ENCODE measurements at places on chromosomes 13 and 19. TPM values are rescaled to one million over a fixed set of nuclear protein-coding genes. Genes with fewer than 3 reads are reported as not detected.

MISP gene
- total RNA-seq = not detected

GRCh38 chr13:72384879-72385278 is 342.6 kb downstream of the MZT1 start:
- no peaks in the 10 kb centered on the region for H3K4me1 ChIP-seq
- H3K27me3 ChIP-seq = no peaks in the 10 kb centered on the region
- no peak overlapping the region for H3K4me3 ChIP-seq
- H3K27ac ChIP-seq = no peak overlapping the region

DNA sequence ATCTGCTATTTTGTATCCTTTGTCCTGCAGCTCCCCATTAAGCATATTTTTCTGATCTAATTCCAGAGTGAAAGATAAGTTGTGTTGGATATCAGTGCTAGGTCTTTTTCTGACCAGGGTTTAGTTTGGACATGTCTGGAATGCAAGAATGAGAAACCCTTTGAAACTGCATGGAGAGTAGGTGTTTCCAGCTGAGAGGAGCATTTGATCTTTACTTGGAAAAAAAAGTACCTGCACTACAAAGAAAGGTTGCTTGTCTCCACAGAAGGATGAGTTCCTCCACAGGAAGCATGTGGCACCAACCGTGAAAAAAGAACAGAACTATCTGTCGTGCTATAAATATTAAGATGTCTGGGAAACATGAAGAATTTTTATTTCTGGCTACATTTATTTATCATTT is 36.6 kb upstream of the MED4 start:
- H3K4me1 ChIP-seq = peaks cover 10% of the 10 kb centered on the region
- no peaks in the 10 kb centered on the region for H3K36me3 ChIP-seq
- DNase-seq = no peak
- no peak overlapping the region for H3K27ac ChIP-seq

GRCh38 chr13:26989957-26990713 is 181.5 kb downstream of the USP12 start:
- no peak for DNase-seq
- H3K27ac ChIP-seq = no peak overlapping the region
- no peaks in the 10 kb centered on the region for H3K27me3 ChIP-seq
- no peaks in the 10 kb centered on the region for H3K36me3 ChIP-seq
- H3K4me3 ChIP-seq = no peak overlapping the region

DNA sequence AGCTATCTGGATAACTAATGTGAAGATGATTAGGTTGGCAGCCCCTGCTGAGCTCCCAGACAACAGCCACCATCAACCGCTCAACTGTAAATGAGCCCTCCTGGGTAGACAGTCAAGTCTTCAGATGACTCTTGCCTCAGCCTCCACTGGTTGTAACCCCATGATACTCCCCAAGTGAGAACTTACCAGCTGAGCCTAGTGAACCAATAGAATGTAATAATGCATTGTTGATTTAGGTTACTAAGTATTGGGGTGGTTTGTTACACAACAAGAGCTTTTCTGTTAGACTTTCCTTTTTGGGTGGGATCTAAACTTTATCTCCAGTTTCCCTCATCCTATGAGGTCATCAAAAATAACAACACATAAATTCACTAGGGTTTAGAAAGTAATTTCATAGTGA is 69.4 kb downstream of the CYSLTR2 start:
- H3K27ac ChIP-seq = no peak overlapping the region
- no peaks in the 10 kb centered on the region for H3K36me3 ChIP-seq
- H3K27me3 ChIP-seq = no peaks in the 10 kb centered on the region
- no peaks in the 10 kb centered on the region for H3K4me1 ChIP-seq
- DNase-seq = no peak

DNA sequence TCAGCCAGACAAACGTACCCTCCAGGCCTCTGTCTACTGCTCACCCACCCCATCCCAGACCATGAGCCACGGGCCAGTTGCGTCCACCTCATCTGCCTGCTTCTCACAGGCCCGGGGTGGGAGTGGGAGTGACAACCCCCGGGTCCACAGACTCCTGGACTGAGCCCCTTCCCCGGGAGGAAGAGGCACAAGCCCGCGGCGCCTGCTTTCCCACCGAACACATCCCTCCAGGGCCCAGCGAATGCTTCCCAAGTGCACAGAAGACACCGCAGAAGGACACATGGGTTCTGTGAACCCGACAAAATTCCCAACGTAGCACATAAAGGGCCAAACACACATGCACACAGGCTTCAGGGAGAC is 18.0 kb upstream of the PLPP2 start:
- H3K27me3 ChIP-seq = no peaks in the 10 kb centered on the region
- H3K4me1 ChIP-seq = no peaks in the 10 kb centered on the region
- H3K4me3 ChIP-seq = no peak overlapping the region
- H3K27ac ChIP-seq = no peak overlapping the region
- H3K36me3 ChIP-seq = no peaks in the 10 kb centered on the region

DNA sequence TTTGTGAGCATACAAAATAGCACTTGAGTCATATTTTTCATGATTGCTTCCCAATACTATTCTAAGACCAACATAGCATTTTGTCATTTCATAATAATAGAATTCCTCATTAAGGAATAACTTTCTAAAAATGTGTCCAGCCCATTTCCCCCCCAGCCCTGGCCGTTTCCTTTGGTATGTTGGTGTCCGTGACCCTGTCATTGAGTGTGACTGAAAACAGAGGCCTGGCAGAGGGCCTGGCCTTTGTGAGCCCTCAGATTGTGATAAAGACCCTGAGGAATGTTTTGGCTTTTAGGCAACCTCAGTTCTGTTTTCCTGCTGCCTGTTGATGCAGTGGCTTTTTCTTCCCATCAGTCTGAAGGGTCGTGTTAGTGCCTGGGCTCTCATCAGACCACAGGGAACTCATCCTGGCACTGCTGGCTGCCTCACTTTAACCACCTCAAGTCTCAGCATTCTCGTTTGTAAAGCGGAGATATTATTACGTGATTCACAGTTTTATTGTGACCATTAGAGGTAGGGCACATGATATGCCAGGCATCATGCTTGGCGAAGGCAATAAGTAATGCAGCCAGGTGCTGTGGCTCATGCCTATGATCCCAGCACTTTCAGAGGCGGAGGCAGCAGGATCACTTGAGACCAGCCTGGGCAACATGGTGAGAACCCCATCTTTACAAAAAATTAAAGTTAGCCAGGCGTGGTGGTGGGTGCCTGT is 13.8 kb downstream of the SPINT2 start:
- H3K27me3 ChIP-seq = no peaks in the 10 kb centered on the region
- no peaks in the 10 kb centered on the region for H3K36me3 ChIP-seq
- no peak for DNase-seq
- H3K27ac ChIP-seq = no peak overlapping the region
- H3K4me1 ChIP-seq = peaks cover 5% of the 10 kb centered on the region
- H3K4me3 ChIP-seq = no peak overlapping the region

GRCh38 chr19:9658769-9659168 is 16.1 kb downstream of the ZNF562 start:
- H3K27ac ChIP-seq = no peak overlapping the region
- no peak for DNase-seq
- no peak overlapping the region for H3K4me3 ChIP-seq
- H3K4me1 ChIP-seq = no peaks in the 10 kb centered on the region
- no peaks in the 10 kb centered on the region for H3K27me3 ChIP-seq

DNA sequence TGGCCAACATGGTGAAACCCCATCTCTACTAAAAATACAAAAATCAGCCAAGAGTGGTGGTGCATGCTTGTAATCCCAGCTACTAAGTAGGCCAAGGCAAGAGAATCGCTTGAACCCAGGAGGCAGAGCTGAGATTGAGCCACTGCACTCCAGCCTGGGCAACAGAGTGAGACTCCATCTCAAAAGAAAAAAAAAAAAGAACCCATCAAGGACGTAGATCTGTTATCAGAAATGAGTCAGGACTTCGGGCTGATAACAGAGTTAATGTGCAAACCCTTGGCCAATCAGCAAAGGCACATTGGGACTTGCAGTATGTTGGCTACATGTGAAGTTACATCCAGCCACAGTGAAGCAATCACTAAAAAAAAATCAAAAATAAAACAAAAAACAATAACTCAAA is 4.8 kb upstream of the LGALS7B start:
- no peaks in the 10 kb centered on the region for H3K4me1 ChIP-seq
- no peak overlapping the region for H3K27ac ChIP-seq
- H3K4me3 ChIP-seq = no peak overlapping the region
